ENCODE measurements at places on chromosomes 13 and 19.

GRCh38 chr13:34420702-34421346 lies 521.2 kb upstream of the NBEA start:
- DNase-seq = no peak

- DNase-seq = no peak
Observed at GRCh38 chr13:40254394-40254793, 412.0 kb downstream of the FOXO1 start.

DNA sequence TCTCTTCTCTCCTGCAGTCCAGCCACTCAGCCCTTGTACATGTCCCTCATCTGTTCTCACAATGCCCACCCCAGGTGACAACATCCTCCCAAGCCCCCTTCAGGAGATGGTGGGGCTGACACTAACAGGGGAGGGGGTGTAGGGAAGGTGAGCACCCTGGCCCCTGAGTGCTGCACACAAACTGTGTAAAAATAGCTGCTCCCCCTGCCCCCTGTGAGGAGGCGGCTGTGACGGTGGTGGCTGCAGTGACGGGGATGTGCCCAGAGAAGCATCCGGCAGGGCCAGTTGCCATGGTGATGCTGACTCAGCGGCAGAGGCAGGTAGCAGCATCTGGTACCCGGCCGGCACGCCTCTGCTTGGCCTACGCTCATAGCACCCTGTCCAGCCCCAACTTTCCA lies 13.0 kb upstream of the JUND start:
- DNase-seq = peak; percentile 78

DNA sequence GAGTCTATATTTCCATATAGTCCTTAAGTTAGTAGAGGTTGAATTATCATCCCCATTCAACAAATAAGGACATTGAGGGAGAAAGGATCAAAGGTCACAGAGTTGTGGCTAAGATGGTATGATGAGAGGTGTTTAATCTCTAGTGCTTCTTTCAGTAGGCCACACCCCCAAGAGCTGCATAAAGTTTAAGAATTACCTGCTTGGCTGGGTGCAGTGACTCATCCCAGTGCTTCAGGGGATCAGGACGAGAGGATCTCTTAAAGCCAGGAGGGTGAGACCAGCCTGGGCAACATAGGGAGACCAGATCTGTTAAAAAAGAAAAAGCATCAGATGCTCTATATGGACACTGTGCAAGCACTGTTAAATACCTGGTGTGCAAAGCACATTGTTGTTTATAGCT lies 560.0 kb upstream of the KLHL1 start:
- no peak for DNase-seq

GRCh38 chr13:112689303-112690245 lies at the start of gene ATP11A:
ATP11A (plus strand) TSS chr13:112690038; CDS start chr13:112690417, 379 bp downstream.
- peak; percentile 90 for DNase-seq

DNA sequence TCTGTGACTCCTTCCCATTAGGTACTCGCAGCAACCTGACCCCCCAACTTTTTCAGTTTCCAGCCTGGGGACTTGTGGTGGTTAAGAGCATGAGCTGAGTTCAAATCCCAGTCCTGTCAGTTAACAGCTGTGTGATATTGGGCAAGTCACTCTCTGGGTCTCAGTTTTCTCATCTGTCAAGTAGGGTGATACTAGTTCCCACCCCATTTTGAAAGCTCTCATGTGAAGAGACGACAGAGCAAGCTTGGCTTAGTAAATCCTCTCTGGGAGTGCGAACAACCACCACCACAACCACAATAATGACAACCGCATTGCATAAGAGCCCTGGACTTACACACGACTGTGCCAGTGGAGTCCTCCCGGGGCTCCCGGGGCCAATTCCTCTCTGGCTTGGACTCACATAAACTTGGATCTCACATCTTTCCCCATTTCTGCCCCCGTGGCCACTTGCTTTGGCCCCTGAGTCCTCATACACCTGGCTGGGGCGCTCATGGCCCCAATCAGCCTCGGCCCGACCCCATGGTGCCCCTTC lies 454 bp downstream of the BLVRB start:
- DNase-seq = no peak

GRCh38 chr13:112177450-112178288 lies 110.7 kb downstream of the SOX1 start:
- no peak for DNase-seq

DNA sequence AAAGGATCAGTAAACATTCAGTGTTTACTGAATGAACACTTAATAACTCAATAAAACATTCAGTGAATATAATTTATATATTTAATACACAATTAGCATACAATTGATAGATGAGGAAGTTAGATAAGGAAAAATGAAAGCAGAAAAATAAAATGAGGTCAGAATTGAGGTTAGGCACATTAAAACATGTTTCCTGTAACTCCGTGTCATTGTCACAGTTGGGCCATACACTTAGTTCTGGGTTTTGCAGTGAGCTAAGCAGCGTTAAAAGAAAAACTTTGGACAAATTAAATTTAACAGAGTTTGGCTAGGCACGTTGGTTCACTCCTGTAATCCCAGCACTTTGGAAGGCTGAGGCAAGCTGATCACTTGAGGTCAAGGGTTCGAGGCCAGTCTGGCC lies 71.4 kb downstream of the MIPEP start:
- DNase-seq = no peak

- DNase-seq = no peak
Observed at GRCh38 chr13:40063703-40064102, 408.2 kb downstream of the COG6 start.

DNA sequence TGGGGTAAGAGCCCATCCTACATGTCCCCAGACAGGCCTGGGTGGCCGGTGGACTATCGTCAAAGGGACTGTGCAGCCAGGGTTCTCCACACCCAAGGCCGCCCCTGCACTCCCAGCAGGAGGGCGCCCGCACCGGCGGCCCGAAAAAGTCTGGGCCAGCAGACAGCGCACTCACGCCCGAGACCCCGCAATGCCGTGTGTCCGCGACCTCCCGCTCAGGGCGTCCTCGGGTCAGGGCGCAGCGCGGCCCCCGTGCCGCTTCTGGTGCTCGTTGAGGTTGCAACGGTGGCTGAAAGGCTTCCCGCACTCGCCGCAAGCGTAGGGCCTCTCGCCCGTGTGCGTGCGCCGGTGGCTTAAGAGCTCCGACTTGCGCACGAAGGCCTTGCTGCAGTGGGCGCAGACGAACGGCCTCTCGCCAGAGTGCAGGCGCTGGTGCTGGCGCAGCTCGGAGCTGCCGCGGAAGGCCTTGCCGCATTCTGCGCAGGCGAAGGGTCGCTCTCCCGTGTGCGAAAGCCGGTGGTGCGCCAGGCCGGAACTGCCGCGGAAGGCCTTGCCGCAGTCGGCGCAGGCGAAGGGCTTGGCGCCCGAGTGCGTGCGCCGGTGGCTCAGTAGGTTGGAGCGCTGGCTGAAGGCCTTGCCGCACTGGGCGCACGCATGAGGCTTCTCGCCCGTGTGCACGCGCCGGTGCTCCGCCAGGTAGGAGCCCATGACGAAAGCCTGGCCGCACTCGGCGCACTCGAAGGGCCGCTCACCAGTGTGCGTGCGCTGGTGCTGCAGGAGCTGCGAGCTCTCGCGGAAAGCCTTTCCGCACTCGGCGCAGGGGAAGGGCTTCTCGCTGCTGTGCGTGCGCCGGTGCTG lies 2.8 kb upstream of the A1BG start:
- DNase-seq = no peak

GRCh38 chr13:106143930-106144709 lies 391.3 kb downstream of the EFNB2 start:
- peak; percentile 91 for DNase-seq

DNA sequence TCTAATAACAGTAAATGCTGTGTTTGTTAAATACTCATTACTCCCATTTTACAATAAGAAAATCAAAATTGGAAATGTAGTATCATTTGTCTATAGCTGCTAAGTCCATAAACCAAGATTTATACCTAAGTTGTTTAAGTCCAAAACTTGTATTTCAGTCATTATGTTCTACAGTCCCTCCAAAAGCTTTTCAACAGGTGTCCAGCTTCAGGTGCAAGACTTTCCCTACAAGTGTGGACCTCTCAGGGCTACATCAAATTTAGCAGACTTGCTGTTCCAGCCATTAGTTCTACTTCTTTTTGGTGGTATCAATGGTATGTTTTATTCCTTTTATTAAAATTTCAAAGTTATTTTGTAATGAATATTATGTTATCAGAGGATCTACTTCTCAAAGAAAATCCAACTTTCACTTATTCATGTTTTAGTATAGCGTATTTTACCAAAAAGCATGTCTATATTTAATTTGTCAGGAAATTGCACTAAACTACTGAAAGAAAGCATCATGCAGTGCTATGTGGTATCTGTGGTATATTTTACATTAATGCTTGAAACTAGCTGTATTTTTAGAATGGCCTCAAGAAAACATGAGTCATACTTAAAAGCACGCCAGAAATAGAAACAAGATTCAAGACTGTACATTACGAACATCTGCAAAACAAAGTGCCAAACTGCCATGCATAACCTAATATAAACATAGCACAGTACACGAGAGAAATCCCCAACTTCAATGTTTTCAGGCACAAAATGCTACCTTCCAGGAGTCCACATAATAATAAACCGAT lies 44.5 kb downstream of the VWA8 start:
- no peak for DNase-seq

DNA sequence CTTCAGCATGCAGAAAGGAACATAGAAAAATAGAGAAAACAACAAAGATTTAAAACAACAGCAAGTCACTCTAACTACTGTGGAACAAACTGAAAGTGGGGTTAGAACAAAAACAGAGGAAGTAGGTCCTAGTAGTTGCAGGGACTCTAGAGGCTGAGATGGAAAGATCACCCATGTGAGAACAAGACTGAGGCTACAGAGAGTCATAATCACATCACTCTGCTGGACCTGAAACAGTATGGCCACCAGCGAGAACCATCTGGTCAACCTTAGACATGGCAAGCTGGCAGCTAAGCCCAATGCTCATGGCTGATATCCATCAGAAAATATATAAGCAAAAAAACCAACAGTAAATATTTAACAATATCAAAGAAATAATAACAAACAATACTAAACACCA lies 35.8 kb upstream of the ZNF724 start:
- DNase-seq = no peak

- DNase-seq = no peak
Observed at GRCh38 chr13:91962946-91963345, 564.5 kb downstream of the GPC5 start.

DNA sequence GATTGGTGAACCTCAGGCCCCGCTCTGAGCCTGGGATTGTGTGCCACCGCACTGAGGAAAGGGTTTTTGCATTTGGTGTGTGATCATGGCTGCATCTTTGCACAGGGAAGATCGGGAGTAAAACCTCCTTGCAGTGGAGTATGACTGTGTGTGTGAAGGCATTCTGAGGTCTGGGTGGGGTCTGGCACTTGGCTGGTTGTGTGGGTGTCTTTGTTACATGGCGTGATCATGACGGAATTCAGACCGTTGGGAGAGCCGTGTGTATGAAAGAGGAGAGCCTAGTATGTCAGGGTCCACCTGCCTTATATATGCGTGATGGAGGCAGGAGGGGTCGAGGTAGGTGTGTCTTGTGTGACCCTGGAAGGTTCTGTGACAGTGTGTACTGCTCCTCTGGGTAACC lies 740 bp upstream of the BEST2 start:
- DNase-seq = no peak

DNA sequence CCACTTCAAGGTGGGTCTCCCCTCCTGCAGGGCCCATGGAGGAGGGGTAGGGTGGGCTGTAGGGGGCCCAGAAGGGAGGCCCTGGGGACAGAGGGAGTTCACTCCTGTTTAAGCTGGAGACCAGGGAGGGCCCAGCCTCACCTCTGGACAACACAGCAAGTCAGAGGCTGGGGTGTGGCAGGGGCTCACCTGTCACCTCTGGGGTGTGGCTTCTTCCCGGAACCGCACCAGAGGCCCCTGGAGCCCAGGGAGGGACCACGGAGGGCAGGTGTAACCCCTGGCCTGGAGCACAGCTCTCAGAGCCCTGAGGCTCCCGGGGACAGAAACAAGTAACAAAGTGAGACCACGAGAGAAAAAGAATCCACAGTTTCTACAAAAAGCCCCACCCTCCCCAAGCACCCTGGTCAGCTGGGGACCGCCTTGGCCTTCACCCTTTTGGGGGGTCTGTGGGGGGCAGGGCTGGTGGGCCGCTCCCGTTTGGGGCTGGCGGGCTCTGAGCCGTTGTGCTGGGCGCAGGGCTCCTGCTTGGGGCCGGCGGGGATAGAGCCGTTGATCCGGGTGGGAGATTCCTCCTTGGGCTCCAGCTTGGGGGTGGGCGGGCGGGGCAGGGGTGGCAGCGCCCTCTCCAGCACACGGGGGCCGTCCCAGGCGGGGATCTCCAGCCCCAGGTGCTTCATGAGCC lies 8.0 kb downstream of the SIRT6 start:
- DNase-seq = no peak

DNA sequence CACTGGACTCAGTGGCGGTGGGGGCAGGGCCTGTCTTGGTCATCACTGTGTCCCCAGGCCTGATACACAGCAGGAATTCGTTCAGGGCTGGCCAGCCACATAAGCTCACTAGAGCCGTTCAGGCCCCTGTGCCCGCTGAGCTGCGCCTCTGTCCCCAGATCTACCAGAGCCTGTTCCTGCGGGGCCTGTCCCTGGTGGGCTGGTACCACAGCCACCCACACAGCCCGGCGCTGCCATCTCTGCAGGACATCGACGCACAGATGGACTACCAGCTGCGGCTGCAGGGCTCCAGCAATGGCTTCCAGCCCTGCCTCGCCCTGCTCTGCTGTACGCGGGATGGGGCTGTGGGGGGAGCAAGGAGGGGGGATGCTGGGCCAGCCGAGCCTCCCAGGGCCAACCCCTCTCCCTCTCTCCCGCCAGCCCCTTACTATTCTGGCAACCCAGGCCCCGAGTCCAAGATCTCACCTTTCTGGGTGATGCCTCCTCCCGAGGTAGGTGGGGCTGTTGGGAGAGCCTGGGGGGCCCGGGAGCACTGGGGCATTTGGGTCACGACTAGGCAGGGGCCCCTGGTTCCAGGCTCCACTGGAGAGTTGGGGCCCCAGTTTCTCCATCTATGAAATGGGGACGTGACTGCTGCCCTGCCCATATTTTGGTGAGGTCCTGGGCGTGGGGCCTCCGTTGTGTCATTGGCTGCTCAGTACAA lies 13.9 kb downstream of the MPND start:
- DNase-seq = no peak

DNA sequence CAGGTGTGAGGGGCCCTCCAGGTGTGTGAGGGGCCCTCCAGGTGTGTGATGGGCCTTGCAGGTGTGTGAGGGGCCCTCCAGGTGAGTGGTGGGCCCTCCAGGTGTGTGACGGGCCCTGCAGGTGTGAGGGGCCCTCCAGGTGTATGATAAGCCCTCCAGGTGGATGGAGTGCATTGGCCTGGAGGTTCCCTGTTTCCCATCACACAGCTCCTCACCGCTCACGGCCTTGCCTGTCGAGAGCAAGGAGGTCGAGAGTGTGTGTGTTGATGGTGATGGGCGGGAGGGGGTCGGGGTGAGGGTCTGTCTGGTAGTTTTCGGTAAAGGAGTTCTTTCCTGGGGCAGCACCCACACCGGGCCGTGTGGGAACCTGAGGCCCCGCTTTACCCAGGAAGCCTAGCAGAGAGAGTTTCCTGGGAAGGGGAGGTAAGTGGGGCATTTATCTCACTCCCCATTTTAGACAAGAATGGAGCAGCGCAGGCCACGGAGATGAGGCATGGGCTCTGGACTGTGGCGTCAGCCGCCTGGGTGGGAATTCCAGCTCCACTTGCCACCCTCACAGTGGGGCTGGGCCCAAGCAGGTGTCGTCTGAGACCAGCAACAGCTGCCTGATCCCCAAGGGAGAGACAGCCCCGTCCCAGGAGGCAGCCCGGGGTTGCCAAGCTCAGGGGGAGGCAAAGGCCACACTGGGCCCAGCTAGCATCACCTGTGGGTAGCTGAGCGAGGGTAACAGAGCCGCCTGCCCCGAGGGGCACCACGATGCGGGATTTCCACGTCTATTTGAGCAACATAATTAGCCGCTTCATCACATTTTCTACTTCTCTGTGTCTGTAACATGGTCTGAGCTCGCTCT lies 10.9 kb upstream of the GAS6 start:
- no peak for DNase-seq

GRCh38 chr13:44854313-44855060 lies 134.8 kb downstream of the NUFIP1 start:
- peak; percentile 80 for DNase-seq

All from NCI-H1417 (cell line).